Heart left ventricle (tissue), 16 donors: ENCODE measurements at places on chromosomes 6 and 20. TPM values are rescaled to one million over a fixed set of nuclear protein-coding genes. Genes with fewer than 3 reads are reported as not detected.

DNA sequence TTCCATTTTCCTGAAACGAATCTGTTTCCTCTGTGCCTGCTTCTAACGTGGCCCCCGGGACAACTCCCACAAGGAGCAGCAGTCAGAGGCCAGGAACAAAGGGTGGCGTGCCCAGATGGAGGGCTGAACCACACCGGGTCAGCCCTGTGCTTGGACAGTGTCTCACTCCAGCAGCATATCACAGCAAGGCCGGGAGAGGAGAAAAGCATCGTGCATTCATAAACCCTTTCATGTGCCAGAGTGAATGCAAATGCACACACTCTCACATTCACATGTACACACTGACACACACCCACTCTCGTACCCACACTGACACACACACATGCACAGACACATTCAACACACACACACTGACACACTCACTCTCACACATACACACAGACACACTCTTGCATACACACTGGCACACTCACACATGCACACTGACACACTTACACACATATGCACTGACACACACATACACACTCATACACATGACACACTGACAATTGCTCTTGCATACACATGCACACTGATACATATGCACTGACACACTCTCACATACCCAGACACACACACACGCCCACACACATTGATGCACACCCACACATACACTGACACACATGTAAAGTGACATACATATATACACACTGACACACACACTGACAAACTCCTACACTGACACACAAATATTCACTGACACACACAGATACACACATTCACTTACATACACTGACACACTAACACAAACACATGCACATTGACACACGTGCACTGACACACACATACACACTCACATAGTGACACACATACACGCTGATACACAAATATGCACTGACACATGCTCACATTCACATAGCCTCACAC is 237.0 kb downstream of the LRFN2 start:
- H3K4me3 ChIP-seq, result no peak overlapping the region
- H3K27me3 ChIP-seq, result peaks cover 2% of the 10 kb centered on the region
- H3K27ac ChIP-seq, result no peak overlapping the region
- no peaks in the 10 kb centered on the region for H3K4me1 ChIP-seq
- DNase-seq, result no peak
- no peaks in the 10 kb centered on the region for H3K36me3 ChIP-seq

- DNase-seq, result peak; percentile 2
- no peak overlapping the region for H3K27ac ChIP-seq
- H3K4me1 ChIP-seq, result no peaks in the 10 kb centered on the region
- no peaks in the 10 kb centered on the region for H3K36me3 ChIP-seq
- no peaks in the 10 kb centered on the region for H3K27me3 ChIP-seq
These were observed 89.0 kb downstream of the TOX2 start for GRCh38 chr20:44003609-44004008.

DNA sequence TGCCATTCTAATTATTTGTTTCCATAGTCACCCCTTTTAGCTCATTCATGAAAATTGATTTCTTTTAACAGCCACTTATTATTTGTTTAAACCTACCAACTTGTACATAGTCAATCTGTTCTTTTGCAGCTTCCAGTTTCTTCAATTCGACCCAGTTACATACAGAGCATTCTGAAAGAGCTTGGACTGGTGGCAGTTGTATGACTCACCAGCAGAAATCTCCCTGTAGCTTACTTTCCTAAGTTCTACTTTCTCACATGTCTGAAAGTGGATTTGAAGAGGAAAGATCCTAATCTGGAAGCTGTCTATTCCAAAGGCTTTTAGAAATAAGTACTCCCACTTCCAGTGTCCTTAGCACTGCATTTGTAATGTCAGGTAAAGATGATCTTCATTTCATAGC is 447.9 kb downstream of the HTR1B start:
- H3K27ac ChIP-seq, result no peak overlapping the region
- H3K4me1 ChIP-seq, result no peaks in the 10 kb centered on the region
- no peaks in the 10 kb centered on the region for H3K36me3 ChIP-seq
- H3K27me3 ChIP-seq, result no peaks in the 10 kb centered on the region
- no peak for DNase-seq

DNA sequence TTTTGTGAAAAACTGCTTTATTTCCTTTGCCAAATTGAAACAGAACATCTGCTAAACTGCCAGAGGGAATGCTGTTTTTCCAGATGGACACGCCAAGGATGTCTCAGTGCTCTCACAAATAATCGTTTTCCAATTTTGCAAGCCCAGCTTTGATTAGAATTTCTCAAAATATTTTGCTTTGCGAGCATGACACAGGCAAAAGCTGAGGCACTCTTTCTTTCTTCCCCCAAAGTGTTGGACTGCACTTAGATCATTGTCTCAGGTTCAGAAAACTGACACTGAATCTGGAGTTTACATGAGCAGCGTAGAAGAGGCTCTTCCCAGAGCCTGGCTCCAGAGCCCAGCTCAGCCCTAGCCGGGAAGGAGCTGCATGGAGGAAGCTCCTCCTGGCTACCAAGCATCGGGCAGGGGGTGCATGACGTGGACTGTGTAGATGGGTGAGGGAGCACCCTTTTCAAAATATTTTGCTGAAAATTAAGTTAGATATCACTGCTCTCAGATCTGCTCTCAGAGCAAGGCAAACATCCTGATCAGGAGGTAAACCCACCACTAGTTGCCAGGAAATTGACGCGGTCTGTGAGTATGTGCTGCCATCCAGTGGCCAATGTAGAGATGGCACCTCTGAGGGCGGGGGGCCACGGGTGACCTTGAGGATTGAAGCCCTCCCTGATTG is 107.5 kb downstream of the SLC22A3 start:
- H3K36me3 ChIP-seq, result no peaks in the 10 kb centered on the region
- no peak overlapping the region for H3K4me3 ChIP-seq
- peak; percentile 76 for DNase-seq
- no peaks in the 10 kb centered on the region for H3K4me1 ChIP-seq

The GJA10 gene
- total RNA-seq, result not detected

The TSHZ2 gene
- 3.7 TPM for total RNA-seq

The SCRT2 gene
- total RNA-seq, result not detected
